ENCODE measurements at places on chromosomes 6 and 20.

DNA sequence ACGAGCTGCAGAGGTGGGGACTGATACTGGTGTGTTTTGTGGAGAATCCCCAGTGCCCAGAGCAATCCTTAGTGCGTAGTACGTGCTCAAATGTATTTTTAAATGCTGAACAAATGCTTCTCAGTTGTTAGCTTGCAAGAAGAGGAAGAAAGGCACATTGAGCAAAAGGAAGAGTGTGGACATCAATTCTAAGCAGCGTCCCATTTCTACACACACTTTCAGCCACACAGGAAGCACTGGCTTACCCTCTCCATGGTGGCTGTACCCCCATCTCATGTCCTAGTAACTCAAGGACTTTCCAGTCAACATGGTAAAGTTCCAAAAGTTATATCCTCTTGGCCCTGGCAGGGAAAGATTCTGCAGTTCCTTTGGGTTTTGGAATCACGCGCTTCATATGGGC, 98.8 kb upstream of the NXT1 start:
- DNase-seq = no peak

- DNase-seq = no peak
Observed at GRCh38 chr20:7178004-7178403, 410.5 kb downstream of the BMP2 start.

GRCh38 chr6:145895802-145896201, 68.4 kb downstream of the SHPRH start:
- DNase-seq = no peak

DNA sequence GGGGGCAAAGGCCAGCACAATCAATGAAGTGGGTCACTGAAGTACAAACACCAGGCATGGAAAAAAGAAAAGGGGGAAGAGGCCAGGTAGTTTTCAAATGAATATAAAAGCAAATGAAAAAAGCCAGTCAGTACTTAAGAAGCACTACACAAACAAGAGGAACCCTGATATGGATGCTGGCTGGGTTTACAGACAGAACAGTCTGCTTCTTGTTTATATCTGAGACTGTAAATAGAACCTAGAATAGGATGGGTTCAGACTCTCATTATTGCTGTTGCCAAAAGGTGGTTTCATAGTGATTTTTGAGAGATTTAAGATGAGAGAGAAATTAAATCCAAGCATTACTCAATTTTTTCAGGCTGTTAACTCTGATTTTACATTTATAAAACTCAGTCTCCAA, 24.1 kb downstream of the USP45 start:
- DNase-seq = no peak

DNA sequence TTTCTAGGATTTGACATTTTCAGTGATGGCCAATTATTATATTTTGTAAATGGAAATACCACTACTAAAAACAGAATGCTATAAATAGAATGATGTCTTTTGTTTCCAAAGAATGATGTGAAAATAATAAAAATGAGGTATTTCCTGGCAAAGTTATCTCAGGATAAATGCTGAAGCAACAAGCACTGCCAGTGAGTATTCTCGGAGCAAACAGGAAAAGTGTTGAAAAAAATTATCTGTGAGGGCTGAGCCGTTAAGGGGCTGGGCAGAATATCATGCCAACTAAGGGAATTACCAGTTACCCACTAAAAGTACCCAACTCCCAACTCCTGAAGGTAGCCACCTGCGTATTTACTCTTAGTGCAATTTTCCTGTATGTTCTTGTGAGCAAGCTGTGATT, 23.6 kb upstream of the SCAF8 start:
- no peak for DNase-seq

DNA sequence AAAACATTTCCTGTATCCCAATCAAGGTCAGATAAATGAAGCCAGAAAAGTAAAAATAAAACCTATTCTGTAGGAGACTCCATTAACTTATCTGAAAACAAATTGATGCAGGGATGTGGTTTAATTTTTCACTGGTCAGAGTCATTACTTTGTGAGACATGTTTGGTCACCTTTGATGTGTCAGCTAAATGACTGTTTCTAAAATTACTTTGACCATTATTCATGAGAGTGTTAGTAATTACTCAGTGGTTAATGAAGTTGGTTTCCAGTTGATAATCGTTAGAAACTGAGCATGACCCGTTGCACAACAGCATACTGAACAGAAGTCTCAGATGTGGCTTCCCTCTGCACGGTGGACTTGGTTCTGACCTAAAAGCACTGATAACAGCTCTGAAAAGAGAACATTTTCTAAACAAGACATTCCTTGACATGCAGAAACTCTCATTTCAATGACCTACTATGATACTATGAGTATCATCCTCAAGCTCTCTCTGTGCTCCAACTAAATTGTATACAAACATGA, 410.5 kb upstream of the RNF217 start:
- DNase-seq = no peak

GRCh38 chr6:43744491-43744890, 25.5 kb upstream of the VEGFA start:
- no peak for DNase-seq

DNA sequence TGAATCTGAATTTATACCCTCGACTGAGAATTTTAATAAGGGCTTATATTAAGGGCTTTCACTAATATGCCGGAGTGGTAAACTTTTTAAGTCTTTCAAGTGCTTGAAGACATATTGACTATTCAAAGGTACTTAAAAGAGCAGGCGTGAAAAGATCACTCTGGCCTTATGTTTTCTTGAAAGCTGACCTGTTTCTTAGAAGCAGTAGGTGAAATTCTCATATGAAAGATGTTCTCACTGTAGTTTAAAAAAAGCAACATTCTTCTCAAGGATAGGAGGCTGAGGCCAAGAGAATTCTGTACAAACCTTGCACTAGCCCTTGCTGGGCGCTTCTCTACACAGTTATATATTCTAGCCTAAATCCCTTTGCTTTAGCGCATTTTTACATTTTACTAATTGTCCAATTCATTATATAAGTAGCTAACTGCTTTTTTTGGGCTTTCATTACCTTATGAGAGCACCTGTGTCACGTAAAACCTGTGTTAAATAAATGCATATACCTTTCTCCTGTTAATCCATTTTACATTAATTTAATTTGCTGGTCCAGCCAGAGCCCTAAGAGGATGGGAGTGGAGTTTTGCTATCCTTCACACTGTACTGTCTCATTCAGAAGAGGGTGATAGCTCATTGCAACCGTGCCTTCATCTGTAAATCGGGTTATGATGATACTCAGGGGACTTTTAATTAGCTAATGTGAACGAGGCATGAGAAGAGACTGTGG, 59.6 kb upstream of the HFE start:
- no peak for DNase-seq

- no peak for DNase-seq
Observed at GRCh38 chr6:148479497-148479896, 136.9 kb downstream of the SASH1 start.

- DNase-seq = no peak
Observed at GRCh38 chr20:48051794-48052474, 266.7 kb upstream of the SULF2 start.

DNA sequence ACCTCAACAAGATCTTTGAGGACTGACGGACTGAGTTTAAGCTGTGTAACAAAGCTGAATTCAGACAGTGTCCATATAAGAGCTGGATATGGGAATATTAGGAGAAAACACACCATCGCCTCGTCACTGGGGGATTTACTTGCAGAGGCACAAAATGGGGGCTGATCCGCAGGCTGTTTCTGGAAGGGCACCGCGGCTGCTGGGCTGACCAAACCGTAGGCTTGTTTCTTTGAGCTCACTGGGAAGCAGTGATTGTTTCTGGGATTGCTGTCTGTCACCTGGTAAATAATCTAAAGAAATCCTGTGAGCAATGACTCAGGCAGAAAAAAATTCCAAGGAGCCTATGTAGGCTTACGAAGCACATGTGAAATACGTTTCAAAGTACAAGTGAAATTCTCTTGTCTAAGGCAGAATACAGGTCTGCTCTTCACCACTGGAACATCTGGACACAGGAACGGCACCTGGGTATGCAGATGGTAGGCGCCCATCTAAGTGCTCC, 63.9 kb upstream of the MPC1 start:
- DNase-seq = no peak

GRCh38 chr20:8267009-8267408, 134.9 kb downstream of the PLCB1 start:
- no peak for DNase-seq

Measured in activated naive CD4-positive, alpha-beta T cell treated with anti-CD3 and anti-CD28 coated beads, Interleukin-2, amount 50 U/mL, for 16 hours (primary cell).